ENCODE measurements at places on chromosomes 1 and 21.
A peak's percentile ranks its signal among the peaks of the same experiment; 100 is the strongest.

DNA sequence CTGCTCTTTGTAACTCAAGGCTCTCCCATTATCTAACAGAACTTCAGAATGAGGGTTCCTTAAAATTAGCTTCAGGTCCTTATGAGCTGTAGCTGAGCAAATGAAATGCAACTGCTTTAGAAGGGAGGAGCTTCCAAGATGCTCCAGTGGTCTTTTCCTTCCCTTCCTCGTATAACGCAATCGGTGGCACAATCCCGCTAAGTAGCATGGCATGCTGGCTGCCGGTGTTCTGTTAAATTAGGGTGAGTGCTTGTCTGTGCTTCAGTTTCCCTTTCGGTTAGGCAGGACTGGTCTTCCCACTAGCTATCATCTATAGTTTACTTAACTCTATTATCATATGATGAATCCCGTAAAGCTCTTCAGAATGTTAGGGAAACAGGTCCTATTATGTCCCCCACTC is 917 bp downstream of the KIAA0040 start:
- DNase-seq = no peak

- no peak for DNase-seq
These were observed 492.0 kb upstream of the RUNX1 start for GRCh38 chr21:35540950-35541638.

DNA sequence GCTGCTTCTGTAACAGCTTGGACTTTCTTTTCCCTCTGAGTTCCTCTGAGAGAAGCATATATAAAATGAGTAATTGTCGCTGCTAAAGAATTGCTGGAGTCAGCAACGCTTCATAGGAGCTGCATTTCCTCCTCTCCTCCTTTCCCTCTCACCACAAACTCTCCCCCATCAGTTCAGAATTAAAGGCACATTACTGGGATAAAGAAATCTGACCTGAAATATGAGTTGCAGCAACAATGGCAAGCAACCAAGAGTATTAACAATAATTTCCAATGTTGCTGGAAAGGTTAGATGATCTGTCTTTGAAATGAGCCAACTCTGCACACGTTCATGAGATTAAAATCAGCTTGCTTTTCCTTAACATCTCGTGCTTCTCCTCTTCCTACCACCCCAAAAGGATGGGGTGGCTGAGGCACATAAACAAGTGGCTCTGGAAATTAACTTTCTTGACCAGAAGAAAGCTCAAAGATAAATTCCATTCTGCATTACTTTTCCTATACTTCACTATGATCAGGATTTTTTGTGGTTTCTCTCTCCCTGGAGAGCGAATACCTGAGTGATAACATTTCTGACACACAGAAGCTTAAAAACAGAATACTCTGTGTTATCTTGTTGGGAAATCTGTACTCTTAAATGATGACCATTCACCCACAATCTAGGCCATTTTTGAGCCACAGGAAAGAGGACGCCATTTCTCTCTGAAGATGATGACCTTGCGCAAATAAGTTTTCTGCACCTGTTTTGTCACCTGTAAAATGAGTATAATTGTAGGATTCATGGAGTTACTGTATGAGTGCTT is 90.2 kb downstream of the TGFBR3 start:
- DNase-seq = no peak

DNA sequence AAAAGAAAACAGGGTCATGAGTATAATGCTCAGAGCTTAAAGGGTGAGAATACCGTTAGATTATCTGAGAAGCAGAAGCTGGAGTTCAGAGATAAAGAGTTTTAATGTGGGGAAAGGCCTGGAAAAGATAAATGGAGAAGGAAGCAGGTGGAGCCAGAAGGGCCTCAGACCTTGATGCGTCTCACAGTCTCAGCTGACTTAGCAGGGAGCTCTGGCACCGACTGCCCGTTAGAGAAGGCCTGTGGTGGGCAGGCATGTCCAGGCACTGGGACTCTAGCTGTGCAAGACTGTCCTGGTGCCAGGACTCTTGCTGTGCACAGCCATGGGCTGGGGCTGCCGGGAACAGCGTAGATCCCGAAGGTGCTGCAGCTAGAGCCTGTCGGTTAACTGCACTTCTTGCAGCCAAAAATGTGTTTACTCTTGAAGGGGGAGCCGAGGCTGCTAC is 3.8 kb upstream of the SLAMF9 start:
- DNase-seq = no peak

GRCh38 chr1:17293681-17294425 is 14.1 kb upstream of the PADI4 start:
- DNase-seq = peak; percentile 71

- DNase-seq = no peak
These were observed 909 bp upstream of the PAXBP1 start for GRCh38 chr21:32772281-32773047.

DNA sequence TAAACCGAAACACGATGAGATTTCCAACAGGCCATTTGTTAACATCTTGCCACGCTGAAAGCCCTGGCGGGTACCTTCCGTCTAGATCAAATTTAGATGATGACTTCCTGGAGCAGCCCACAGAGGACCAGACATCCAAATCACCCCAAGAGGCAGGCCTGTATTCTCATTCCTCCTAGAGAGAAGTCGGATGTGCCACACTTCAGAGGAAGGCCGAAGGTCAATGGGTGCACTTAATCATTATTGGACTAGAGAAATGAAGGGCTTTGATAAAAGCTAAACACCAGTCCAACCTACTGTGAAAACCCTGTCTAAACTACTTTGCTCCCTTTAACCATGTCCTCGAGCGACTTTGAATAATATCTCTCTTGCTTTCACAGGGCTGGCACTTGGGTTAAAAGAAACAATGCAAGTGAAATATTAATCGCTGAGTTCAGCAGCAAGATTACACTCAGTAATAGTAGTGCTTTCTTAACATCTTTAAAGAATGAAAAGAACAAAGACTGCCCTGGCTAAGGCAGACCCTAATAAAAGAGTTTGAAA is 76.5 kb downstream of the BCAR3 start:
- no peak for DNase-seq

DNA sequence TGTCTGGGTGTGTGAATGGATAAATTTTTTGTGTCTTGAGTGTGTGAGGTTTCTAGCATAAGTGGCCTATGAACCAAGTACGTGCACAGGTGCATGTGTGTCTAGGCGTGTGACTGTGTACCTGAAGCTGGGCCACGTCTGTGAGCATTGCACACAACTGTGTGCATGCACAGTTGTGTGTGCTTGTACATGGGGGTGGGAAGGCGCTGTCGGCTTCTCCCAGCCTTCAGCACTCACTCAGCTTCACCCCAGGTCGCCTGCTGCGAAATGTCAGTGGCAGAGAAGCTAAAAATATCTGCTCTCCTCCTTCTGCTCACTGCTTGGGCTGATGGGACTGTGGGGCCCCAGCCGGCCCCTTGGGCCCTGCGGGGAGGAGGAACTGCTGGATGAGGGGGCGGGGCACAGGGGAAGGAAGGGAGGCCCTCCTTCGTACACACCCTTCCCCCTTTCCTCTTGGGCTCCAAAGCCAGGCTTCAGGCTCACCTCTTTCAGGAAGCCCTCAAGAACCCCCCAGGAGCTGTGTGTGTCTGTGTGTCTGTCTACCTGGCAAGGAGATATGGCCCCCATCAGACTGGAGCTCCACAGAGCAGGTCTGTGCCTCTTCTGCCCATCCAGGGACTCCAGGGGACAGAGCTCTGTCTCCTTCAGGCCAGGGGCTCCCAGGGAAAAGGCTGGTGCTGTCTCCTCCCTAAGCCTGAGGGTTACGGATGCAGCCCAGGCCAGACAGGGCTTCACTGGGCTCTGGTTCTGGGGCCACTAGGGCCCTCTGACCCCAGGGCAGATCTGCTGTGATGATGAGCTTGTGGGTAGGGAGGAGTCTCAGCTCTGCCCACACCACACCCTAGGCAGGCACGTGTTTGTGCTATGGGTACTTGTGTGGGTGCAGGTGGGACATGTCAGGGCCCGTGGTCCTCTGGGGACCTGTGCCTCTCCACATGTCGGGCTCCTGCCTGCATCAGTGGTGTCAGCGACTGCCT is 35.6 kb upstream of the WASF2 start:
- DNase-seq = peak; percentile 17

DNA sequence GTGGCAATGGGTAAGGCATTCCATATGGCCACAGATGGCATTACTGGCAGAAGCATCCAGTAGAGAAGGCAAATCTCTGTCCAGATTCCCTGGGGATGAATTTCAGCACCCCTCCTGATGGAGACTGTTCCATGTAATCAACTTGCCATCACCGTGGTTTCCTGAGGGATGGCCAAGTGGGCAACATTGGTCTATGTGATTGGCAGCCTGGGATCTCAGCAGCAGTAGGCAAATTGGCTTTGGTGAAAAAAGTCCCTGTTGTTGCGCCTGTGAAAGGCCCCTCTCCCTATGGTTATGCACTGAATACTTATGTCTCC is 19.3 kb downstream of the DMRTB1 start:
- DNase-seq = no peak
